Activated CD4-positive, alpha-beta T cell treated with anti-CD3 and anti-CD28 coated beads, Interleukin-2, amount 10 ng/mL, durations not matched to agents 7 days and 5 days (primary cell): ENCODE measurements at places on chromosomes 12 and 14. TPM values are rescaled to one million over a fixed set of nuclear protein-coding genes. Genes with fewer than 3 reads are reported as not detected.

Gene KLRC4
- total RNA-seq, result not detected

Gene TRIP11
- 43.6 TPM for total RNA-seq

Gene FBXO34
- 23.0 TPM for total RNA-seq

Gene OR6C3
- total RNA-seq, result not detected

Gene HOTAIR
- not detected for total RNA-seq

Gene MYH7
- 0.04 TPM for total RNA-seq

Gene GPR137C
- 0.60 TPM for total RNA-seq

Gene GLIPR1L2
- total RNA-seq, result 0.30 TPM

Gene OR4E2
- total RNA-seq, result not detected

Gene ADCK1
- 7.7 TPM for total RNA-seq

Gene LHX5
- total RNA-seq, result not detected

Gene CFAP73
- total RNA-seq, result 0.37 TPM

Gene BLTP3B
- total RNA-seq, result 18.0 TPM

Gene HELB
- 42.3 TPM for total RNA-seq

Gene ABCB9
- 4.7 TPM for total RNA-seq

Gene KRT82
- total RNA-seq, result not detected

Gene MUCL1
- total RNA-seq, result not detected

Gene KRT71
- total RNA-seq, result not detected

Gene IL26
- total RNA-seq, result 1.00 TPM

Gene KRT77
- not detected for total RNA-seq

Gene TBX5
- not detected for total RNA-seq

Gene NKX2-8
- total RNA-seq, result not detected

Gene KRT80
- total RNA-seq, result not detected
